Activated CD4-positive, CD25-positive, alpha-beta regulatory T cell treated with anti-CD3 and anti-CD28 coated beads, Interleukin-2, amount 50 U/mL, for 24 hours (primary cell): ENCODE measurements at places on chromosomes 1 and 21.
A peak's percentile ranks its signal among the peaks of the same experiment; 100 is the strongest.

GRCh38 chr1:54973205-54973921 lies 7.1 kb upstream of the TMEM61 start:
- ATAC-seq = no peak

DNA sequence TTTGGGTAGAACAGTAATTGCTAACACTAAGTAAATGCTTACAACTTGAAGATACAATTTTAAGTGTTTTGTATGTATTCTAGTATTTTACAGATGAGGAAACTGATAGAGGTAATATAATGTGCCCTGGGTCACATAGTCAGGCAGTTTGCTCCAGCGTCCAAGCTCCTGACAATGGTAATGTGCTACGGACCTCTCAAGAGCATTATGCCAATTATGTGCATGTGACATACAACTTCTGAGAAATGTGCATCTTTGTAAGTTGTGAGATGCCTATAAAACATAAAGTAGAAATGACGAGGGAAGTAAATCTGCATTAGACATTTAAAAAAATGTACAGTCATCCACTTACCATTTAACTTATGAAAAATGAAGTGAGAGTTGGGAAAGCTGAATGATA lies 186.8 kb downstream of the LRRC7 start:
- no peak for ATAC-seq

DNA sequence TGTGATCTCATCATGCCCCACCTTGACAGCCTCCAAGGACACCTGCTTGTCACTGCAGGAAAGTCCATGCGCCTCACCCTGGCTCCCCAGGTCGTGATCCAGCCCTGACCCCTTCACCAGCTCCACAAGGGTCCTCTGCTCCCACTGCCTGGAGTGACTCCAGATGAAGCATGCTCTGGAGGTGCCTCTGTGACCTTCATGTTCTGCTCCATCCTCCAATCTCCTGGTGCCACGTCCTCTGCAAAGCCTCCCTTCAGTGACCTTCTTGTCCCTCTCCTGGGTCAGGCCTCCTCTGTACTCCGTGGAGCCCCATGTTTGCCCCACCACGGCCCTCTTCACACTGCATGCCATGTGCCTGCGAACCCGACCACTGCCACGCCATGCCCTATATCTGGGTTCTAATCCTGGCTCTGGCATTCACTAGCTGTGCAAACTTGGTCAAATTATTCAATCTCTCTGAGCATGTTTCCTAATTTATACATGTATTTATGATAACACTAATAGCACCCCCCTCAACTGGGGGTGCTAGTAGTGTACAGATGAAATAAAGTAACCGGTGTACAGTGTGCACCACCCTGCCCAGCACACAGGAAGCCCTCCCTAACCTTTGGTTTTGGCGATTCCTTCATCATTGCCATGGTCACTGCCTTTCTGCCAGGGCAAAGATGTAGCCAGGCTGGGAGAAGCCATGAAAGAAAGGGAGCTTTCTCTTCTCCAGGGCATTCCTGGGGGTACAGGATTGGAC lies 77.4 kb downstream of the STUM start:
- peak; percentile 45 for ATAC-seq

GRCh38 chr1:192521734-192522133 lies 53.8 kb upstream of the RGS1 start:
- ATAC-seq = no peak

GRCh38 chr21:43023175-43023574 lies 48.8 kb downstream of the PKNOX1 start:
- ATAC-seq = no peak

DNA sequence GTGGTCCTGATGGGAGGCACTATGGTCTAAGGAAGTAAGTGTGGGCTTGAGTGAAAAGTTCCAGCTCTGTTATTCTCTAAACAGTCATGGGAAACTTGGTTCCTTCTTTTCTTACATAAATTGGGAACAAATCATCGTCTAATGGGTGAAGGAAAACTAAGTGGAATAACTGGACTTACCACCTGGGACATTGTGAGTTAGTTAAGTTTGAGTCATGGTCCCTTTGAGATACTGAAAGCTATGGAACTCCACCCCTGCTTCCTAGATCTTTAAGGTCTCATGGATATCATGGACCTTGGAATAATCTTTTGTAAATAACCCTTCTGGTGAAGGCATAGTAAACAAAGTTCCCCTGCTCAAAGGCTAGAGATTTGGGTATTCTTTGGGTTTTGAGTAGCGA lies 16.1 kb upstream of the TXLNA start:
- no peak for ATAC-seq

DNA sequence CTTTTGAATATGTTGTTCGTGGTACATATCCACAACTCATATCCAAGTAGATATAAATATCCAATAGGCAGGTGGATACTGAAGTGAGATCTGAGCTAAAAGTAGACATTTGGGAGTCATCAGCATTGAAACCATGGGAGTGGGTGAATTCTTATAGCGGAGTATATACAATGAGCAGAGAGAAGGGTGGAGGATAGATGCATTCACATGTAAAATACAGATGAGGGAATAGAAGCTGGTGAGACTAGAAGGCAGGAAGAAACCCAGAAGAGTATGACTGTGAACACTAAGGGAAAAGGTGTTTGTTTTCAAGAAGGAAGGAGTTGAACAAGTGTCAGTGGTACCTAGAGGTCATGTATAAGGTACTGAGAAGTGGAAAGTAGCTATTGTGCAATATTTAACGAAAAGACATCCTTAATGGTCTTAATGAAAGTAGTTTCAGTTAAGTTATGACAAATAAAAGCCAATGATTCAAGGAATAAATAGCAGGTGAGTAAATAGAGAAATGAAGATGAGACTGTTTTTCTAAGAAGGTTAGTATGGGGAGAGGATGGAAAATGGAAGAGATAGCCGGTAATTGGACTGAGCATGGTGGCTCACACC lies 181.6 kb upstream of the CACYBP start:
- ATAC-seq = no peak

DNA sequence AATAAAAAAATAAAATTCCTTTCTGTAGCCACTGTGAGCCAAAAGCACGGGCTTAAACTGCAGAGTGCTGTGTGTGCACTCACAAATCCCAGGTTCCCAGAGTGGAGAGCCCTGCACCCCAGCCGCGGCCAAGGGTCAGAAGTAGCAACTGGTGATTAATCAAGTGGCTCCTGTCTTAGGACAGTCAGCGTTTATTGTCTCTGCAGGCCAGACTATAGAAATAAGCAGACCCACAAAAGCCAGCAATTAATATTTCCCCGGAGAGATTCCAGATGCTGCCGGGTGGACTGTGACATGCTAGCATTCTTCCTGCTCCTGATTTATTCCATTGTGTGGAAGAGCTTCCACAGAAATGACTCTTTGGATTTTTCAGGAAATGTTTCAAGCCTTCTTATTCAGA lies 412.2 kb downstream of the KIF26B start:
- ATAC-seq = no peak

DNA sequence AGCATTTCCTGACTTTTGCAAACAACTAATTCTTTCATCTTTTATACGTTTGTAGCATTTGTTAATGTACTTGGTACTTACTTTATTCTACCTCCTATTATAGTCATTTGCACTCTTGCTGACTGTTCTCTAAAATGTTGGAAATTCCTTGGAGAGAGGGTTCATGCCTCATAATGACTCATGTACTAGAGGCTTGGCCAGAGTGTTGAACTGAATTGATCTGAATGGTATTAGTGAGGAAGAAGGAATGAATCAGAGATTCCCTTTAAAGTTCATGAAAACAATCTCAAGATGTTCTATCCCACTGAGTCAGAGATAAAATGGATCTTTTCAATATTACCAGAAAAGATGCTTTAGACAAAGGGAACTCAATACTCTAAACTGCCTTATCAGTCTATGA lies 383.4 kb downstream of the SEC16B start:
- no peak for ATAC-seq

DNA sequence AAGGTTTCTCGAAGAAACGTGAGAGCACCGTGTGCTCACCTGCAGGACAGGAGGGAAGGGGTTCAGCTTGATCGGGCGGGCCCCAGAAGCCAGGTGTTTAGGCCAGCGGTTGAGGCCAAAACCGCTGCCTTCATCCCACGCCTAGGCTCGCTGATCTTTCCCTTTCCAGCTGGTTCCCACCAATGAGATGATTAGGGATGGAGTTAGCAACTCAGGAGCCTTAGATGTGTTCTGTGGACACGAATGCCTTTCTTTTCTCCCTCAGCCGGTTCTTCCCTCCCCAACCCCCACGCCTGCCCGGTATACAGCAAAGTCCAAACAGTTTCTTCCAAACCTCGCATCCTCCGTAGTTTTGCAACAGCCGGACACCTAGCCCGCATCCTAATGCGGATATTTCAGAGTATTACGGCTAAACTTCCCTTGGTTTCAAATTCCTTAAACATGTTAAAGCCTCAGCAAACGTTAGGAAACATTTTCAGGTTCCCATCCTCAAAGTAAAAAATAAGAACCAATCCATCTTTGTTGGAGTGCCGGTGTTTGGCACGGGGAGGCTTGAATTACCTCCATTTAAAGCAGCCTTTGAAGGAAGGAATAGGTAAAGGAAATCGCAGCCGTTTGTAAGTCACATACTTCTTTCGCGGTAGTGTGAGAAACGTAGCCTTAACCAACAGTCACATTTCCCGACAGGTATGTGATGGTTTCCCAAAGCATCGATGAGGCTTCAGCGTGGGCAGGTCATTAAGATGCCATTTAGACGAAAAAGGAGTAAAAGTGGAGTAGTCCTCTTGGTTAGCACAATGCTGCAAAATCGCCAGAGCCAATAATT lies 1.1 kb downstream of the LRRC8C start:
- ATAC-seq = no peak
